ENCODE measurements at places on chromosomes 12 and 14.

GRCh38 chr14:22748631-22749068, 17.8 kb upstream of the OXA1L start:
- DNase-seq, result no peak

GRCh38 chr14:91830777-91831176, 36.6 kb downstream of the TC2N start:
- DNase-seq, result no peak

- no peak for DNase-seq
Observed at GRCh38 chr12:111699-112493, 45.3 kb downstream of the IQSEC3 start.

- DNase-seq, result no peak
Observed at GRCh38 chr12:92297932-92298696, 152.5 kb upstream of the BTG1 start.

GRCh38 chr14:91103116-91103515, 10.8 kb upstream of the DGLUCY start:
- no peak for DNase-seq

DNA sequence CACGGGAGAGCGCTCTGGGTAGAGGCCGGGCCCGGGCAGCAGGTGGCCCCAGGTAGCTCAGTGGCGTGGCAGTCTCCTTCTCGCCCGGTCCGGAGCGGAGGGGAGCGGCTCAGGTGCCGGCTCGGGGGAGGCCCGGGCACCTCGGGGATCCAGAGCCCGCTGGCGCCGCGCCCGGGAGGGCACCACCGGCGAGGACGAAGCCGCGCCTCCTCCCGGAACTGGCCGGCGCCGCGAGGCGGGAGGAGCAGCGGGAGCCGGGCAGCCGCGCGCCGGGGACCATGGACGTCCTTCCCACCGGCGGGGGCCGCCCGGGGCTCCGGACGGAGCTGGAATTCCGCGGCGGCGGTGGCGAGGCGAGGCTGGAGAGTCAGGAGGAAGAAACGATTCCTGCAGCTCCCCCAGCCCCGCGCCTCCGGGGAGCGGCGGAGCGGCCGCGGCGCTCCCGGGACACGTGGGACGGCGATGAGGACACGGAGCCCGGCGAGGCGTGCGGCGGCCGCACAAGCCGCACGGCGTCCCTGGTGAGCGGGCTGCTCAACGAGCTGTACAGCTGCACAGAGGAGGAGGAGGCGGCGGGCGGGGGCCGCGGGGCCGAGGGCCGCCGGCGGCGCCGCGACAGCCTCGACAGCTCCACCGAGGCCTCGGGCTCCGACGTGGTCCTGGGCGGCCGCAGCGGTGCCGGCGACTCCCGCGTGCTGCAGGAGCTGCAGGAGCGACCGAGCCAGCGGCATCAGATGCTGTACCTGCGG, 21.5 kb upstream of the GNS start:
- DNase-seq, result no peak

GRCh38 chr12:64625243-64626077, 15.2 kb downstream of the RASSF3 start:
- DNase-seq, result no peak
